ENCODE measurements at places on chromosomes 6 and 20.
A peak's percentile ranks its signal among the peaks of the same experiment; 100 is the strongest.

- DNase-seq: peak; percentile 17
These were observed 100.1 kb upstream of the RGS17 start for GRCh38 chr6:153231048-153231646.

GRCh38 chr6:33888664-33889200 lies 84.9 kb upstream of the MLN start:
- DNase-seq: no peak

GRCh38 chr6:165082636-165083035 lies 226.8 kb downstream of the C6orf118 start:
- DNase-seq: no peak

DNA sequence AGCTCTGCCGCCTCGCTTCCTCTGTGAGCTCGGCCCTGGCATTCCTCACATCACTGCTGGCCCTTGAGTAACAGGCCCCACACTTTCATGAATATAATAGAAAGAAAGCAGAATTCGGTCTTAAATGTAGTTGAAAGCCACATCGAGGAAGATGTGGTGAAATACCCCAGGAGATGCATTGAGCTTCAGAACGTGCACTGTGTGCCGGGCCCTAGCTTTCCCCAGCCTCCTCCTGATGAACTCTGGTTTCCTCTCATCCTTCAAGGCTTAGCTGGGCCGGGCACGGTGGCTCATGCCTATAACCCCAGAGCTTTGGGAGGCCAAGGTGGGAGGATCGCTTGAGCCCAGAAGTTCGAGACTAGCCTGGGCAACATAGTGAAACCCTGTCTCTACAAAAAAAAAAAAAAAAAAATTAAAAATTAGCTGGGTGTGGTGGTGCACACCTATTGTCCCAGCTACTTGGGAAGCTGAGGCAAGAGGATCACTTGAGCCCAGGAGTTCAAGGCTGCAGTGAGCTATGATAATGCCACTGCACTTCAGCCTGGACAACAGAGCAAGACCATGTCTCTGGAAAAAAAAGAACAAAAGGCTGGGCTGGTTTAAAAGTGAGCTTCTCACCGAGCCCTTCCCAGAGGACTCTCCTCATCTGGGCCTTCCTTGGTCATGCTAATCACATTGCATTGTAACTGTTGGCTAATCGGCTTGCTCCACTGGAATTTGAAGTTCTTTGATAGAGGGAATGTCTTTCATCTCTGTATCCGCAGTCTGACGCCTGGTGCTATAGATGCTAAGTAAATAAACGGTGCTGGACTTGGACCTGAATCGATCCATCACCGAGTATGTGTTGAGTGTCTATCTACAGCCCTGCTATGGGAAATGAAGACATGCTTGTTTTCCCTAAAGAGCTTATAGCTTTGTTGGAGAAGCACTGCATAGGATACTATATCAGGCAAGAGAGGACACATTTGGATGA lies 43.8 kb upstream of the FOXQ1 start:
- no peak for DNase-seq

- DNase-seq: no peak
These were observed 8.4 kb upstream of the MAPK13 start for GRCh38 chr6:36121787-36122494.
